CD4-positive, alpha-beta T cell treated with Interleukin-15 for 1 hour (primary cell): ENCODE measurements at places on chromosomes 16 and 17.

DNA sequence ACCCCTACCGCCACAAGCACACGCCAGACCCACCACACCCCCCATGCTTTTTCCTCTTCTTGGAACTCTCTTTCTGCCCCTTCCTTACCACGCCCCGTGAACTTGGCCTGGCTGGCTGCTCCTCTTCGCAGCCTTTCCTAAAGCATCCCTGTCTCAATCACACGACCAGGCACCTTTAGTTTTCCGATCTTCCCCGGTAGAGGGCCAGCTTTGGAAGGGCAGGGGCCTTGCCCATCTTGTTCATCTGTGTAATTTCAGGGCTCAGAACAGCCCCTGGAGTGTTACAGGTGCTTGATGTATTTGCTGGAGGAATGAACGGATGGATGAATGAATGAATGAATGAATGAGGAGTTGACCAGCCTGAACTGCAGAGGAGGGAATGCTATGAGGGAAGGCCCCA is 3.7 kb downstream of the SPPL2C start:
- DNase-seq: no peak

- no peak for DNase-seq
Observed at GRCh38 chr16:85209526-85210121, 97.4 kb upstream of the CIBAR2 start.

GRCh38 chr16:66382171-66382965 is 15.9 kb downstream of the CDH5 start:
- DNase-seq: no peak

GRCh38 chr16:75236736-75237397 is 14.6 kb downstream of the BCAR1 start:
- no peak for DNase-seq

GRCh38 chr16:20971401-20971800 is 70.8 kb downstream of the LYRM1 start:
- no peak for DNase-seq

GRCh38 chr17:19370493-19370960 is 7.8 kb upstream of the MAPK7 start:
- peak; percentile 73 for DNase-seq

- DNase-seq: no peak
Observed at GRCh38 chr17:1188812-1189504, 9.2 kb upstream of the ABR start.

DNA sequence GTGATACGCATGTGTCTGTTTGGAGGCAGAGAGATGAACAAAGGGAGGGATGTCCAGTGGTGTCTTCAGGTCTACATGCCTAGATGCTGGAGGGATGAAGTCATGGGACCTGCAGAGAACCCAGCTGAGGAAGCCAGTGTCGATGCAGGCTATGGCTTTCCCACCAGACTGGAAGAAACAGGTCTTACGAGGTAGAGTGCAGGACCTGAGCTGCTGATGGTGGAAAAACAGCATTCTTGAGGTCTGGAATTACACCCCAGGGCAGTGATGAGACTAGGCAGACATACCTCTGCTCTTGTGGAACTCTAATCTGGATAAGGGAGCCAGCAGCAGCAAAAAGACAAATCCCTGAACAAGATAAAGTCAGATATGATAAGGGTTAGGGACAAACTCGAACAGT is 37.4 kb downstream of the ARSG start:
- DNase-seq: no peak

DNA sequence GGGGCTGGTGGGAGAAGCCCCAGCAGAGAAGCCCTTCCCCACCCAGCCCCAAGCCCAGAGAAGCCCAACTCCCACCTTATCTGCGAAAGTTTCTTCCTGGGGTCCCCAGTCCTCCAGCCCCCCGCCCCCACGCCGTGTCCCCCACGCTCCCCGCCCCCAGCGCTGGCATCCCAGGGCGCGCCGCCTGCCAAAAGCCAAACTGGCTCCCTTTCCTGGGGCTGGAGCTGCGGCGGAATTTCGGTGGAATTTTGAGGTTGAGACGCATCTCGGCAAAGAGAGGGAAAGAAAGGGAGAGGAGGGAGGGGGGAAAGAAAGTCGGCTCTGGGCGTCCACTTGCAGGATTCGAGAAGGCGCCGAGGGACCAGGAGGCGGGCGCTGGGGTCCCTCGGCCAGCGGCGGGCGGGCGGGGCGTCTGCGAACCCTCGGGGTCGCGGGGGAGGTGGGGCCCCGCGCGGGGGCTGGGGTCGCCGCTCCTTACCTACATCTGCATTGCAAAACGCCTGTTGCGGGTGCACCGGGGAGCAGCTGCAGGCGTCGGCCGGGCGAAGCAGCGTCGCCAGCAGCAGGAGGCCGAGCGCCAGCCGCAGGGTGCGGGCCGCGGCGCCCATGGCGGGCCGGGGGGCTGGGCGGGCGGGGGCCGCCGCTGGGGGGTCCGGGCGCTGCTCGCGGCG is 571 bp downstream of the TIMP2 start:
- DNase-seq: no peak

DNA sequence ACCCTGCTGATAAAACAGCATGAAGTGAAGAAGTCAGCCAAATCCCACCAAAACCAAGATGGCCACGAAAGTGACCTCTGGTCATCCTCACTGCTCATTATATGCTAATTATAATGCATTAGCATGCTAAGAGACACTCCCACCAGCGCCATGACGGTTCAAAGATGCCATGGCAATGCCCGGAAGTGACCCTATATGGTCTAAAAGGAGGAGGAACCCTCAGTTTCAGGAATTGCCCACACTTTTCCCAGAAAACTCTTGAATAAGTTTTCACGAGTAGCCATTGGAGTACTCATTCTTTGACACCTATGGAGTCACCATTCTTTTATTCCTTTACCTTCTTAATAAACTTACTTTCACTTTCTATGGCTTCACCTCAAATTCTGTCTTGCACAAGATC is 44.3 kb downstream of the GSG1L start:
- no peak for DNase-seq

DNA sequence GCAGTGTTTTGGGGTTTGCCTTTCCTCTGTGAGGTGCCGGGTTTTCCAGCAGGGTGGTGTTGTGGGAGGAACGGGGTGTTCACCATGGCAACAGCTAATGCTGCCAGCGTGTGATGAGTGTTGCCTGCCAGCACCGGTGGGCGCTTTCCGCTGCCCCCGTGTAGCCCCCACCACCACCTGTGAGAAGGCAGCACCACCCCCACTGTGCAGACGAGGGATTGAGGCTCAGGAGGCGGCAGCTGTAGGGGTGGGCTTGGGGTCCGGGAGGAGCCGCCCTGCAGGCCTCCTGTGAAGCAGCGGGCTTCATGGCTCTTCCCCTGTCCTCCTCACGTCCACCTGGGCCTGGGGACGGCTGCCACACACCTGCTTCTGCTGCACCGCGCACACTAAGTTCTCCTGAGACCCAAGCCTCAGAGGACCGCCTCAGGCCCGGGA is 5.2 kb downstream of the RAB40C start:
- DNase-seq: no peak

- DNase-seq: peak; percentile 62
Observed at GRCh38 chr17:56653877-56654276, 60.4 kb downstream of the NOG start.

DNA sequence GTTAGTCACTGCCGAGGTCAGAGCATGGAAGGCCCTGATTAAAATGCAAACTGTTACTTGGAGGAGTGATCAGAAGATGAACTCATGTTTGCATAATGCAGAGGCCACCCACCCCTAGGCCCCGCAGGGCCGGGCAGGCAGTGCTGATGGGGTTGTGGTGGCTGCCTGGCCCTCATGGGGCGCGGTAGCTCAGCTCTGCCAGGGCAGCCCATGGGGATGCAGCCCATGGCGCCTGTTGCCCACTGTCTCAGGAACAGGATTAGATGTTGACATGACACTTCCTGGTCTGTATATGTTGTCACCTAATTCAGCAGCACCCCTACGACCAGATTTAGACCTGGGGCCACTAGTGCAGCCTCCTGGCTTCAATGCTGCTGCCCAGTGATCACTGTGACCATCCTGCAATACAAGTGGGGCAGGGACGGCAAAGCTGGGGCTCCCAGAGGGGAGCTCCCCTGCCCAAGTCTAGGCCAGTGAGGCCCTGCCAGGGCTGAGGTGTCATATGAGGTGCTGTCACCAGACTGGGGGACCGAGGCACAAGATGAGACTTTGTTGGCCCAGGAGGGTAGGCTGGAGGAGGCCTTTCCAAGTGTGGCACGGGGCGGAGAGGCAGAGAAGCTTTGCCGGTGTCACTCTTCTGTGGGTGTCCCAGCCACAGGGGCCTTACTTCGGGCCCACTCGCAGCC is 49.1 kb downstream of the RAI1 start:
- DNase-seq: no peak

DNA sequence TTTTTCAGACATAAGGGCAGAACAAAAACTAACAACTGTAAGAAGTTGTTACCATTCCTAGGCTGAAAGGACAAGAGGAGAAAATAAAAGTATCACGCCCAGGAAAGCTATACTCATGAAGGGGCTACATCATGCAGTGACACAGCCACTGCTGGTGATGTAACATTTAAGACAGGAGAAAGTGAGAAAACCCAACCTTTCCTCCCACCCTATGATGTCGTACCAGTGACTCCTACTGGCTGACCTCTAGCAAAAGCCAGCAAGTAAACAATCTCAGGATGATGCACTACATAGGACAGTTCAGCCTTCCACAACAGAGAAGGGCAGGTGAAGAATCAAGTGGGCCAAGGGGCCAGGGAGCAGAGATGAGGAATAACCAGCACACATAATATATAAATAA is 14.0 kb upstream of the OR1E2 start:
- DNase-seq: no peak

DNA sequence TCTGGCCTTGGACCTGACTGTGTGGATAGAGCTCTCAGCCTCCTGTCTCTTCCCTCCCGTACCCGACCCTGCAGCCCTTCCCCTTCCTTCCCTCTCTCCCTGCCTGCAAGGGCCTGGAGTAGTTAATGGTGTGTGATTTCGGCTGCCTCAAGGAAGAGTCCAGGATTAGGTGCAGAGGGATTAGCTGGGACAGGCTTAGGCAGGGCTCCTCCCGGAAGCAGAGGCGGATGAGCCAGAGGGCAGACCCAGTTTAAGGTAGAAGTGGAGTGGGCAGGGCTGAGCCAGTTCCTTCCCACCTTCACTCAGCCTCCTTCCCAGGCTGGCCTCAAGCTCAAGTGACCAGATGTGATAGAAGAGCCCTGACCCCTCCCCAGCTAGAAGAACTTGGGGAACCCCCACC is 16.8 kb downstream of the GUCY2D start:
- no peak for DNase-seq

GRCh38 chr17:30333503-30334360 is at the start of gene TMIGD1:
TSS of gene TMIGD1 (minus strand) at chr17:30334057. CDS start at chr17:30332133, 1,924 bp downstream.
- DNase-seq: no peak

DNA sequence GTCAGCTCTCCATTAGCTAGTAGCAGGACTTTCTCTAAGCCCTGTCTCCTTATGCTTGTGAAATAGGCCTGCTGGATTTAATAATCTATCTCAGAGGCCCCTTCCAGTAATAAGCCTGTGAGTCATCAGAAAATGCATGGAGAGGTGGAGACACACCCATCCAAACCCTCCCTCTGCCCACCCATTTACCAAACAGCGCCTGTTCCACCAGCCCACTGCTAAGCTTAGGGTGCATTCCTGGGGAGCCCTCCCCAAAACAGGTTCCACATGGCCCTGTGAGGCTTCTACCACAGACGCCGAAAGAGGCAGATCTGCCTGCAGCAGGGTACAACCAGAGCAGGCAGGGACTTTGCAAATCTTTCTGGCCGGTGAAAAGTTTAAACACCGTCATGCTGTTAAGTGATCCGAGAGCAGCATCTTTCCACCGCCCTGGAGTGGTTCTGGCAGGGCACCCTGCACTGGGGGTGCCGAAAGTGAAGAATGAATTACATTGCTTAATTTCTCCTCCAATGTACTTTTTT is 99.3 kb downstream of the GAS7 start:
- DNase-seq: no peak

GRCh38 chr16:65343556-65343955 is 221.7 kb upstream of the CDH11 start:
- DNase-seq: no peak

GRCh38 chr16:81582655-81583441 is 138.2 kb downstream of the CMIP start:
- DNase-seq: no peak

GRCh38 chr17:61251939-61252865 is 147.4 kb upstream of the TBX2 start:
- peak; percentile 76 for DNase-seq

DNA sequence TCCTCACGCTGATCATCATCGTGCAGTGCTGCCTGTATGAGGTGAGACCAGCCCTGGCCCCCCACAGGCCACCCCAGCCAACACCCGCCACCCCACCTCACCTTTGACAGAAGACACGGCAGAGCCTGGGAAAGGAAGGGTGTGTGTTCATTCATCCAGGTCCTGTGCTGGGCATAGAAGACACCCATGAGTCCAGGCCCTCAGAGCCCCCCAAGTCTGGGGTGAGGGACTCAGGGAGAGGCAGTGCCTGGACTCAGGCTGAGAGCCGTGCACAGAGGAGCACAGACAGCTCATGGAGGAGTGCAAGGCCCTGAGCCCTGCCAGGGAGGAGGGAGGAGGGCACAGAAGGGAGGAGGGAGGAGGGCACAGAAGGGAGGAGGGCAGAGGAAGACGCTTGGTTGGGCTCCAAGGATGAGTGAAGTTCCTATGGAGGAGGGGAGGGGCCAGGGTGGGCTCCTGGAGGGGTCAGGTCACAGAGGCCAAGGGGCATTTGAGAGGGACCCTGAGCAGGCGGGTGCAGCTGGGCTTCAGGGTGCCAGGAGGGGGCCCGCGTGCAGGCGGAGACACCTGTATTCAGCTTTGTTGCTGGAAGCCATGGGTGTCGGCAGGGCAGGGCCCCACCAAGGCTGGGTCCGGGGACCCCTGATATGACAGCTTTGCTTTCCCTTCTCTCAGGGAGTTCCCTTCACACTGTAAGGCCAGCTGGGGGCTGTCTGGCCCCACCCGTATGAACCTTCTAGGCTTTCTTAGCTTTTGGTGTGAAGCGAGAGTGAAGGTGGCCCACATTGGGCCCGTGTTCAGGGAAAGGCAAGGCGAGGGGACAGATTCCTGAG is 11.4 kb downstream of the TAX1BP3 start:
- DNase-seq: no peak

GRCh38 chr16:55242667-55243066 is 81.3 kb upstream of the IRX6 start:
- no peak for DNase-seq

DNA sequence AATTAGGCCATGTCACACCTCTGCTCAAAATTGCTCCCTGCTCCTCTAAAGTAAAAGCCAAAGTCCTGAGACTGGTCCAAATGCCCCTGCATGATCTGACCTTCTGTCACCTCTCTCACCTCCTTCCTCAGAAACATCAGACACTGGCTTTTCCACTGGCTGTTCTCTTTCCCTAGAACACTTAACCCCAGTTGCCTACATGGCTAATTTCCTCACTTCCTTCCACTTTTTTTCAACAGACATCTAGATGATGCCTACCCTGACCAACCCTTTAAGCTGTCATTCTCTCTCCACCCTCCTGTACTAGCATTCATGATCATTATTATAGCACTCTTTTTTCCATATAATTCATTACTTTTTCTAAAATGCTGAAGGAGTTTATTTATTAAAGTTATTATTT is 31.0 kb downstream of the CCT6B start:
- DNase-seq: no peak

GRCh38 chr17:2911035-2911754 is 115.0 kb downstream of the RAP1GAP2 start:
- DNase-seq: no peak
